ENCODE measurements at places on chromosomes 3 and 15. TPM values are rescaled to one million over a fixed set of nuclear protein-coding genes. Genes with fewer than 3 reads are reported as not detected.

The TLR9 gene
- total RNA-seq = 0.27 TPM

- DNase-seq = no peak
Measured at GRCh38 chr3:40637906-40638305, 113.1 kb downstream of the ZNF621 start.

The THAP10 gene
- 5.0 TPM for total RNA-seq

- DNase-seq = no peak
Measured at GRCh38 chr3:29381595-29381994, 100.7 kb downstream of the RBMS3 start.

The MYZAP gene
- 11.7 TPM for total RNA-seq

DNA sequence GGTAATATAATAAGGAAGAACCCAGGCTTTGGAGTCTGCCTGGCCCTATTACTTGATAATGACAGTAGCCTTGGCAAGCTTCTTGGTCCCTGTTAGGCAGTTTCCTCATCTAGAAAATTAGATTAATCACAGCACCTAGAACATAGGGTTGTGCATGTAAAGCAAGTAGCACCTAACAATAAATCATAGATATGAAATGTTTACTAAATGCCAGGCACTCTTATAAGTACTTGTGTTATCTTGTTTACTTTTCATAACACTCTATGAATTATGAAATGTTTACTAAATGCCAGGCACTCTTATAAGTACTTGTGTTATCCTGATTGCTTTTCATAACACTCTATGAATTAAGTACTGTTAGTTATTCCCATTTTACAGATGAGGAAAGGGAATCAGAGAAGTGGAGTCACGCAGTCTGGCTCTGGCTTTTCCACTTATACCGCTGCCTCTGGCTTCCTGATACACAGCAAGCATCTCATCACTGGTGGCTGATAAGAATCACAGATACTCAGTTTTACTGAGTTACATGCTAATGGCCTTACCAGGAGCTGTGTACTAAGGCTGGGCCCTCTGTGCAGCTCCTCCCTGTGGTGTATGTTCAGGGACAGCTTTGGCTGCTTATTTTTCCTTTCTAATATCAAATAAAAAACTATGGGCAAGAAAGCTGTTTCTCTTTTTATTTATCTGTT, 123.4 kb downstream of the FEZF2 start:
- no peak for DNase-seq

The PP2D1 gene
- total RNA-seq = not detected

The INSYN1 gene
- 0.32 TPM for total RNA-seq

GRCh38 chr3:66299891-66300290, 79.1 kb downstream of the SLC25A26 start:
- no peak for DNase-seq

- no peak for DNase-seq
Measured at GRCh38 chr3:54987719-54988118, 59.9 kb upstream of the LRTM1 start.

- no peak for DNase-seq
Measured at GRCh38 chr3:151550025-151550618, 89.3 kb upstream of the IGSF10 start.

The SAMD7 gene
- total RNA-seq = not detected

The ITIH4 gene
- 7.3 TPM for total RNA-seq

GRCh38 chr3:139121513-139122220, 77.0 kb upstream of the PRR23C start:
- peak; percentile 85 for DNase-seq

The KATNBL1 gene
- total RNA-seq = 43.0 TPM

DNA sequence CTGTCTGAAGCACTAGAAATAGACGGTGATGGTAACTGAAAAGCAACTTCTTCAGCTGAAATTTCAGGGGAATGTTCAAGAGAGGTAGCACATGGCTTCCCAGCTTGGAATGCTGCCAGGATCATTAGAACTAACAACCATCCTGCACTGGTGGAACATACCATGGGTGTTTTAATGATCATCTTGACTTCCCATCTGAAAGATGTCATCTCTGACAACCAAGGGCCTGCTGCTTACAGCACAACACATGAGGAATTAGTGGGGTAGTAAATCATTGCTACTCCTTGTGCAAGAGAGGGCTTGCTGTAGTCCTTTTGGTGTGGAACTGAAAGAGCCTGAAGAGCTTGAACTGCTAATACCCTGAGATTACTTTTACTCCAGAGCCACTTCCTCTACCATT, 853.7 kb downstream of the MCTP2 start:
- DNase-seq = no peak

- DNase-seq = no peak
Measured at GRCh38 chr15:47523681-47524475, 193.4 kb upstream of the SEMA6D start.

The ZNF385D gene
- total RNA-seq = 1.5 TPM

GRCh38 chr3:61371123-61371522, 119.9 kb upstream of the FHIT start:
- no peak for DNase-seq

DNA sequence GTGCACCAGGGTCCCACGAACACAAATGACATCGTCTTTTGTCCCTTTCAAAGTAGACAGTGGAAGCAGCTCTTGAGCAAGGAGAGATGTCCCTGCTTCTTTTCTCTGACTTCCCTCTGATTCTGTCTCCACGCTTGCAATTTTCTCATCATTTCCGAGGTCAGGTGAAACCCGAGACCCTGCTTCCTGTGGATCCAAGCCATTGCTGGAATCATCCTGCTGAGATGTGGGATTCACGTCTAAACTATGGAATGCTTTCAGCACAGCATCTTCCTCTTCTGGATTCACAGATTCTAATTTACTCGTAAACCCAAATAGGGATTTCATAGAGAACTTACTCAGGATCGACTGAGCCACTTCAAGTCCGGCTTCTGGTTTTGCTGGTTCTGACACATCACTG, 127.1 kb downstream of the FMN1 start:
- no peak for DNase-seq

The LRRC2 gene
- 2.0 TPM for total RNA-seq

The EIF1B gene
- total RNA-seq = 52.4 TPM

The SLITRK3 gene
- total RNA-seq = 0.17 TPM

DNA sequence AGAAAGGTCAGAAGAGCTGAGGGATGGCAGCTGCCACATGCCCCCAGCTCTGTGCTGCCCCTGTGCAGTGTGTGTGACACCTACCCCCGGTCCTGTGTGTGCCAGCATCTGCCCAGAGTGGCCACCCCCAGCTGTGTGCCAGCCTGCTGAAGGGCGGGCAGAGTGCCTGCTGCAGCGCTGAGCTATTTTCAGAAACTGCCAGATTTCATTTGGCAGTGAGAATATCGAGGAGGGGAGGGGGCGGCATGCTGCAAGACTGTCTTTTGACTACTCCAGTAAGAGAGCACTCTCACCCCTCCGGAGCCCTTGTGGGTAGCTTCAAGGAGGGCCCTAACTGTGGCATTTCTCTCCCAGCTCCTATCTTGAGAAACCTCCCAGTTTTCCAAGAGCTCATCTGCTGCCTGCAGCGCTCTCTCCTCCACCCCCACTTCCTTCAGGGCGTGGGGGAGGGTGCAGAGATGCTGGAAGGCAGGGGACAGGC, 25.2 kb upstream of the DOCK3 start:
- DNase-seq = no peak

The DZIP1L gene
- 0.89 TPM for total RNA-seq

DNA sequence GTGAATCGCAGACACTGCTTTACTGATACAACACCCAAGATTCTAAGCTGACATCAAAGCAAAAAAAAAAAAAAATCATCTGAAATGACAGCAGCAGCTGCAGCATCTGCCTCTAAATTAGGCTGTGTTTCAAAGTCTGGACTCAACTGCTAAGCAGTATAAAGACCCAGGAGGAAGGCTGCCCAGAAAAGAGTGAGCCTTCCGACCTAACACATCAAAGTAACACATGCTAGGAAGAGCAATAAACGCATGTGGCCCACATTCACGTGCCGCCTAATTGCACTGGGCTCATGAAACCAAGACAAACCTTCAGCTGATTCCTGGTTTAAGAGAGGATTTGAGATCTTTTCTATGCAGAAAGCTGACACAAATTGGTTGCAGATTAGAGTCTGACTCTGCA, 317.1 kb downstream of the ZIC4 start:
- no peak for DNase-seq

DNA sequence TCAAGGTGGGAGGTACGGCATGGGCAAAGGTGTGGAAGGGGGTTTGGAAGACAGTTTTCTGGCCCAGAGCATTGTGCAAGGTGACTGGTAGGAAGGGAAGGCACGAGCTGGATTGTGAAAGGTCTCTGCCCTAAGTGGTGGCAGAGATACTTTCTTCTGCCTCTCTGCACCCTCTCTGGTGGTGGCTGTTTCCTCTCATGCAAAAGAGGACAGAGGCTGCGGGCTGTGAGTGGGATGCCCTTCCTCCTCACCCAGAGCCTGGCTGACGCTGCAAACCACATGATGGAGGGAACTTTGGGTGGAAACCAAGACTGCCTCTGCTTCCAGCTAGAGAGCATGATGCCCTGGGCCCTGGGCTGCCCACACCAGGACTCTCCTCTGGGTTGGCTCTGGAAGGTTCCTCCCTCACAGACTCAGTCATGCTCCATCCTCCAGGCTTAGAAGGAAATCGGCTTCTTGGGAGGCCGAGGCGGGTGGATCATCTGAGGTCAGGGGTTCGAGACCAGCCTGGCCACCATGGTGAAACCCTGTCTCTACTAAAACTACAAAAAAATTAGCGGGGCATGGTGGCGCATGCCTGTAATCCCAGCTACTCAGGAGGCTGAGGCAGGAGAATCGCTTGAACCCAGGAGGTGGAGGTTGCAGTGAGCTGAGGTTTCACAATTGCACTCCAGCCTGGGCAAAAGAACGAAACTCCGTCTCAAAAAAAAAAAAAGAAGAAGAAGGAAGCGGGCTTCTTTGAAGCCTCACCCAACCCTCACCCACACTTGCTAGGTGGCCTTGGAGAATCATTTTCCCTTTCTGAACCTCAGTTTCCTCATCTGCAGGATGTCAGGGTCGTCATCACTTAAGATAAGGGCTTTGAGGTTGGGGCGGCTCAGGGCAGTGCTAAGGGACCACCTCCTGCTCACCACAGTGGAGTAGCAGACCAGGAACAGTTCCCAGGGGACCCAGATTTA, 8.3 kb downstream of the PSTPIP1 start:
- DNase-seq = peak; percentile 47

The ECE2 gene
- not detected for total RNA-seq

The SLC24A5 gene
- not detected for total RNA-seq

GRCh38 chr3:29176501-29176900, 104.4 kb upstream of the RBMS3 start:
- no peak for DNase-seq

The KCNH8 gene
- 0.77 TPM for total RNA-seq

DNA sequence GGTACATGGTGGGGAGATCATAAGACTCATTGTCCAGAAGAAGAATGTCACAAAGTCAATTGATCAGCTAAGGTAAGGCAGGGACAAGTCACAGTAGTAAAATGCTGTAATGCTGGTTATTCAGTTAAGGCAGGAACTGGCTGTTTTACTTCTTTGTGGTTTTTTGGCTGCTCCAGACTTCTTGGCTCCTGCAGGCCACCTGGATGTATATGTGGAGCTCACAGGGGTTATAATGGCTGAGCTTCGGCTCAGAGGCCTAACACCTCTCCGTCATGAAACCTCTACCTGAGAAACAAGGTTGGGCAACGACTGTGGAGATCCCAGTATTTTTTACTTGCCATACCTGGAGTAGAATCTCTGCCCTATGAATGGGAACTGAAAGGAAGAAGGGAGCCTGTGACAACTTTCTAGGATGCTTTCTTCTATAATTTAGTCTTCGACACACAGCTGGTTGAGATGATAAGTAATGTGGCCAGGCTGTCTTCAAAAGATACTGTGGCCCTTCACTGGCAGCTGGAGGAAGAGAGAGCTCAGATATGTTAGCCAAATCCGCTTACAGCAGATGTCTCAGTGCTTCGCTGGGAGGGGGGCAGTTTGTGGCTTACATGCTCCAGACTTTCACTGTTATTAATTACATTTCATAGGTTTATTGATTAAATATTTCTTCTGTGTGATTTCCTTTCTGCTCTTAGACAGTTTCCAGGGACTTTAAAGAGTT, 887.8 kb downstream of the IGSF11 start:
- DNase-seq = no peak

The ROPN1B gene
- total RNA-seq = not detected

GRCh38 chr15:92277776-92278175, 115.9 kb upstream of the ST8SIA2 start:
- DNase-seq = no peak

DNA sequence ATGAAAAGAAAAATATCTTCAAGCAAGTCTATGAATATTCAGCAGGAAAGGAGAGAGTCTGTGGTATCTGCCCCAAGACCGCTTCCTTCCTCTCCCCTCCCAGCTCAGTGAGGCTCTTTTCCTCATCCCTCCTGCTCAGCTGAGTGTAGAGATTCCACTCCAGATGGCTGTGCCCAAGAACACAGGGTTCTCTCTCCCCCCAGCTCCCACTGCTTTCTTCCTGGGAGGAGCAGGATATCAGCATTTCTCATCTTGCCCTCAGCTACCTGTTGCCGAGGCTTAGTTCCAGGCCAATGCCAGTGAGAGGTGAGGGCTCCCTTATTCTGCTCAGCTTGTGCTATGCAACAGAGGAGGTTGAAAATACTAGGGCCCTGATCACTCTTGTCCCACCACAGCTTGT, 211.9 kb downstream of the SV2B start:
- no peak for DNase-seq

DNA sequence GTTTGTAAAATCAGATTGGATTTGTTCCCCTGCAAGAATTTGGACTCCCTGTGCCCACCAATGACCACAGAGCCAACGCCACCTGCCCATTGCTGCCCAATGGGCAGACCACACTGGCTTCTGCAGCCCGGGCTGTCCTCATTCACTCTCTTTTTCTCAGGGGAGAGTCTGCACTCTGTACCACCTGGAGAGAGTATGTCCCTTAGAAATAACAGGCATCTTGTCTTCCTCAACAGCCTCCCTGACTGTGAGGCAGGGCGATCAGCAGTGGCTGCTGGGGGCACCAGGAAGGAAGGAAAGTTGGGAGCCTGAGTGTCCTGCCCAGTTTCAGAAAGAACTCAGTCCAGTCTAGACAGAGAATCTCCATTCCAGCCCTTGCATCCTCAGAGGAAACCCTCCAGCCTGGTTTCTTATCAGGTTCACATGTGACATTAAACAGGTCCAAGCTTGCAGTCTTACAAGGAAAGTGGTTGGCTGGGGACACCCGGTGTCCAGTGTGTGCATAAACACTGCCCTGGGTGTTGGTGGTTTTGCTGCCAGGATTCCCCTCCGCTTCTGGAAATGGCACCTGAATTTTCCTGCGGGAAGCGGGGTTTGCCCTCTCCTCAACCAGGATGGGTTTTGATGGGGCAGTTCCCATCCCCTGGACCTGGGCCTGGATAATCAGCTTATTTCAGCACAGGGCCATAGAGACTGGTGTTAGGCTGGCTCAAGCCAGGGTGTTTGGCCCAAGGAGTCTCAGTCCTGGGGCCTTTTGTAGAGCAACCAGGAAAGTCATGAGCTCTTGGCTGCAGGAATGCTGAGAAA, 37.2 kb downstream of the SSUH2 start:
- no peak for DNase-seq

DNA sequence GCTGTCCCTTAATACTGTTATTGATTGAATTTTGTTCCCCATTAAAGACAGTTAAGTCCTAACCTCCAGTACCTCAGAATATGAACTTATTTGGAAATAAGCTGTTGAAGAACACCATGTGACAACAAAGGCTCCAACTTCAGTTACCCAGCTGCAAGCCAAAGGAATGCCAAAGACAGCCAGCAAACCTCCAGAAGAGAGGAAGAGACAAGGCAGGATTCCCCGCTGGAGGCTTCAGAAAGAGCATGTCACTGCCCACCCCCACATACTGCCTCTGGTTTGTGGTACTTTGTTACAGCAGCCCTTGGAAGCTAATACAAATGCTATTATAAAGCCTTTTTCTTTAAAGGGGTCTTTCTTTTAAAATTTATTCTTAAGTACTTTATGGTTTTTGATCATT, 18.4 kb upstream of the NEK10 start:
- DNase-seq = no peak

All from colonic mucosa (tissue), 4 donors.